Tibial nerve (tissue), 4 donors: ENCODE measurements at places on chromosomes 4 and X.
A peak's percentile ranks its signal among the peaks of the same experiment; 100 is the strongest.

- H3K27me3 ChIP-seq = no peaks in the 10 kb centered on the region
- H3K36me3 ChIP-seq = no peaks in the 10 kb centered on the region
- no peak overlapping the region for H3K27ac ChIP-seq
- H3K4me3 ChIP-seq = no peak overlapping the region
- DNase-seq = no peak
These were observed 219.6 kb downstream of the GRXCR1 start for GRCh38 chr4:43112139-43112538.

DNA sequence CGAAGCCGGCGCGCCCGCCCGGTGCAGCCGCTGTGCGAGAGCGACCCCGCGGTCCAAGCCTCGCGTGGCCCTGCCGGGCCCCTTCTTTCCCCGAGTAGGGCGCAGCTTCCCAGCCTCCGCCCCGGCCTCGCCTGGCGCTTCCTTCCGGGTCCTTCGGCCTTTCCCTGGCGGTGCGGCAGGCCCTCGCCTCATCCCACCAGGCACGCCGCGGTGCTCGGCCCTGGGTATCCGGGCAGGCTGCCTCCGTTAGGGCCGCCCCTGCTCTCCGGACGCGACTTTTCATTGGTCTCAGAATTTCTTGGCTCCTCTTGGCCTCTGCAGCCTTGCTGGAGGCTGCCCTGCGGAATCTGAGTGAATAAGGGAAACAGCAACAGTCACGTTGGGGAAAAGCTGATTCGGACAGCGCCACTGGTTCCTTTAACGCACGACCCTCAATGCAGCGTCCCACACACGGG, 429 bp downstream of the UVSSA start:
- peaks cover 53% of the 10 kb centered on the region for H3K4me1 ChIP-seq
- no peaks in the 10 kb centered on the region for H3K36me3 ChIP-seq
- H3K27me3 ChIP-seq = no peaks in the 10 kb centered on the region
- peak overlapping the region; percentile 98 for H3K27ac ChIP-seq

DNA sequence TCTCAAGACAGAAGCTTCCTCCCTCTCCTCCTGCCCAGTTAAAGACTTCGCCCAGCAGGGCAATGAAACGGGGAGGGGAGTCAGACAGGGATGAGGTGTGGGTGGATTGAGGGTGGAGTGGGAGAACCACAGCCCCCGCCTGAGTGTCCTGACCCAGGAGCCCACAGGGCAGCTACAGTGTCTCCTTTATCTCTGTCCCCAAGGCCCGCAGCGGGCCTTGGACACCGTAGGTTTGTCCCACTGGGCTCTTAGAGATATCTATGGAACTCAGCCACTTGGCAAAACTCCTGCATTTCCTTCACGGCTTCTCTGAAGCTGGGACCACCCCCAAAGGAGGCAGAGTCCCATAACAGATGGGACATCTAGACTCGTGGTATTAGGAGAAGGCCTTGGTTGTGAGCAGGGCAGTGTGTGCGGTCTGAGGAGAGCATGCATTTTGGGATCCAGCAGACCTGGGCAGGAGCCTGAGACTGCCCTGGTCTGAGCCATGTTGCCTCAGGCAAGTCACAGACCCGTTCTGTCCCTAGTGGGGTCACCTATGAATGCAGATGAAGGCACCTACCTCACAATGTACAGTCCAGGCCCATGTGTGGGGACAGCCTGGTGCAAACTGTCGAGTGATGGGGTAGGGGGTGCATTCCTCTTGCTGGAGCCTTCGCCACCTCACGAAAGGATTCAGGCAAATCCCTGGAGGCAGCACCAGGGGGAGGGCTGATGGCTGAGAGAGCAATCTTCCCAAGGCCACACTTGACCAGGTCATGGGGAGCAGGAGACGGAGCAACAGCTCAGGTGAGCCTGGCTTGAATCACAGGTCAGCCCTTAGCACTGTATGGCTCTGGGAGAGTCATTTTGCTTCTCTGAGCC, 225.7 kb upstream of the PSAPL1 start:
- DNase-seq = no peak
- no peak overlapping the region for H3K27ac ChIP-seq
- H3K36me3 ChIP-seq = peaks cover 17% of the 10 kb centered on the region
- no peaks in the 10 kb centered on the region for H3K4me1 ChIP-seq
- H3K27me3 ChIP-seq = no peaks in the 10 kb centered on the region
- H3K4me3 ChIP-seq = no peak overlapping the region

GRCh38 chr4:138055890-138056289, 186.3 kb downstream of the SLC7A11 start:
- no peaks in the 10 kb centered on the region for H3K27me3 ChIP-seq
- DNase-seq = no peak
- H3K4me3 ChIP-seq = no peak overlapping the region
- H3K27ac ChIP-seq = no peak overlapping the region
- H3K4me1 ChIP-seq = no peaks in the 10 kb centered on the region
- no peaks in the 10 kb centered on the region for H3K36me3 ChIP-seq
